ENCODE measurements at places on chromosomes 7 and 10.

DNA sequence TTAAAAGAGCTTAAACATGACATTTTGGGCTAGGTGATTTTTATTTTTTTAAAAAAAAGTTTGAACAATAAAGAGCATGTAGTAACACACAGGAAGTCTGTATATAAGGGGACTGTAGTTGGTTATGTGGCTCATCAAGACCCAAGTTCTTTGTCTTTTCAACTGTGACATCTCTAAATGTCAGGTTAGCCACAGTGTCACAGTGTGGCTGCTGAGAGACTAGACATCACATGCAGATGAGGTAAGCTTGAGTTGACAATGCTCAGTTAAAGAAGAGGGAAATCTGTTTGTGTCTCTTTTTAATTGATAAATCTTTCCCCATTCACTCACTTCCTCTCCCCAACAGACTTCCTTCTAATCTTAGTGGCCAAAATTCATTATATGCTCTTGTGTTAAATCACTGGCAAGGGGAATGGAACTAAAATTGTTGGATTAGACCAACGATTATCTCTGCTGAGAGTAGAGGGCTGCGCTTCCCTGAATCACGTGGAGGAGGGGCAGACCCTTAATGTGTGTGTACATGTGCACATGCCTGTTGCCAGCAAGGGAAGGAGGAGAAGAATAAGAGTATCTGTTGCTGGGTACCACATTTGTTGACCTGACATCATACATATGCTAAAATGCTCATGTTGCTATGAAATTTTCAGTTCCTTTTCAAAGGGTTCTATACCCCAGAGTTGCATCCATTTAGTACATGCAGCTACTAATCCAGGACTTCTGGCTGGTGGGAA, 78.3 kb downstream of the MMRN2 start:
- DNase-seq, result no peak

DNA sequence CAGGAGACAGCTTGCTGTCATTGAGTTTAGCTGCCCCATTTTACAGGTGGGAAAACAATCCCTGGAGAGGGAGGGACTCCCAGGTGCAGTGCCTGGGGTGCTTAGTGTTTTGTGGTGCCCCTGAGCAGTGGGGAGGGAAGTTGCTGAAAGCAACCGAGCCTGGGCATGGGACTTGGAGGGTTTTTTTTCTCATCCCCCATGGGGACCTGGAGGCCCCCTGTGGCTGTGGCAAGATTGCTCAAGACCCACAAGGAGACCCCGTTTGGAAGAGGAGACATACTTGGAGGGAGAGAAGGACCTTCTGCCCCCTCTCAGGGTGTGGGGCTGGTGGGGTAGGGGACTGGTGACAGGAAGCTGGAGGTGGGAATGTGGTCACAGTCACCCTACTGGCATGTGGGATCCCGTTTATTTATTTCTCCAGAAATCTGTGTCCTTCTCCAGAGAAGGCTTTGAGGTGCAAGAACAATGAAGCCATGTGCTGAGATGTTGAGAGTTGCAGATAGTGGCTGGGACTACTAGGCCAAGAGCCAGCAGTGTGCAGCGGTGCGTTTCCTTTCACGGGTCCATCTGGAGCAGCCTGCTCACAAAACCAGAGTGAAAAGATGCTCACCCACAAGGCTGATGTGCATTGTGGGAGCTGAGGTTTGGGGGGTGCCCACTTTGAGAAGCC, 21.5 kb downstream of the ZMIZ1 start:
- no peak for DNase-seq

DNA sequence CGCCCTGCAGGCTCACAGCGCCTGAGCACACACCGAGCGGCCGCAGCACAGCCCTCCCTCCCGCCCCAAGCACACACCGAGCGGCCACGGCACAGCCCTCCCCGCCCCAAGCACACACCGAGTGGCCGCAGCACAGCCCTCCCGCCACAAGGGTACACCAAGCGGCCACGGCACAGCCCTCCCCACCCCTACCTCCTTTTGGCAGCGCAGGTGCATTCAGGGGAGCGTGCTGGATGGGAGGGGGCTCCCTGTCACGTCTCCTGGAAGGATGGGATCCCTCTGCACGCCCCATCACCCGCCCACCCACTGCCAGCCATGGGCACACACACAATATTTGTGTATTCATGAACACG, 482.6 kb downstream of the DNAJB6 start:
- no peak for DNase-seq

DNA sequence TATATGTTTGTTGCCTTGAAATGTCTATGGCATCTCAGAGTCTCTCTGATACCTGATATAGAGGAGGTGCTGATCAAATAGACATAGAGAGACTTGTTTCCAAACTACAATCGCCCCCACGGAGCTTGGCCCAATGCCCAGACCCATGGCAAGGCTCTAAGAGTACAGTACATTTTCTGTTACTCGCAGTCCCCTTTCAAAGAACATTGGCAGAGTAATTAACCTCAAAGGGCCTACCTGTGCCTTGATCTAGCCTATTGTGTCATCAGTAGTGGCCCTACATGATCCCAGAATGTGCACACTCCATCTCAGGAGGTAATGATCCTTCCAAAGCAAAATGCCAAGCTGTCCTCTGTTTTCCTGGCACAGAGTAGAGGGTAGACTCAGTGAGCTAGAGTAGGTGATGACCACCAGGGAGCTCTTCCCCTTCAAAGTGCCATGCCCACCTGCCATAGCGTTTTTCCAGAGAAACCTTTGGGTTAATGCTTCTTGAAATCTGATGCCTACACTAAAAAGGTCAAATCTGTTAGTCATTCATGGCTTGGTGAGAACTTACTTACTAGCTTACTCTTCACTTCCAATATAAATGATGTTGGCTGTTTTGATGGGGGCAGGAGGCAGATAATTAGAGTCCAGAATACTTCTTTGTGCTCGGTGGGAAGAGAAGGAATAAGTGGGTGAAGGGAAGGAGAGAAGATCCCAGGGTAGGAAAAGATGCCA, 41.2 kb upstream of the ACSL5 start:
- DNase-seq, result no peak

- peak; percentile 52 for DNase-seq
Observed at GRCh38 chr7:151408839-151409666, 785 bp downstream of the WDR86 start.

DNA sequence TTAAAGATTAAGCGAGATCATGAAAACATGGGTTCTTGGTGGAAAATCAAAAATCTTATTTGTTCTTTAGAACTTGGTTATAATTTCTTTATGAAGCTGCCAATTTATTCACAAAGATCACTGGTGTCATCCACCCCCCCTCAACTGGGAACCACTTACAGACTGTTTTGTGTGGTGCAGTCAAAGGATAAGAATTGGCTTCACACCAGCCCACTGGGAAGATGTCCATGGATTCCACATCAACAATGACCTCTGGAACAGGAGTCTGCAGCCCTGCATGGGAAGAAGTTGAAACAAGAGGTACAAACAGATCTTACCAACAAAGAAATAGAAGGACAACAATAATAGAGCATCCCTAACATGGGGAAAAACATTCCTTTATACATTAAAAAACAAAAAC, 205.2 kb downstream of the SFMBT2 start:
- DNase-seq, result no peak

- DNase-seq, result no peak
Observed at GRCh38 chr7:1144269-1144771, 15.7 kb downstream of the ZFAND2A start.

GRCh38 chr7:129764247-129765084, 152.9 kb downstream of the NRF1 start:
- no peak for DNase-seq
